T-helper 2 cell treated with Interferon-gamma antibody and Interleukin-4, amounts not matched to agents 100 ng/mL and 5 ng/mL, for 36 hours (primary cell): ENCODE measurements at places on chromosomes 1 and 21. TPM values are rescaled to one million over a fixed set of nuclear protein-coding genes. Genes with fewer than 3 reads are reported as not detected.

Gene SRSF4
- 125 and 126 TPM in 2 replicates for total RNA-seq

Gene PTPRF
- 1.7 and 2.6 TPM in 2 replicates for total RNA-seq

Gene GJB5
- not detected in 2 replicates for total RNA-seq

Gene SPRR2A
- total RNA-seq = not detected in 2 replicates

Gene AADACL4
- not detected in 2 replicates for total RNA-seq

Gene SLC44A3
- total RNA-seq = 0.30 TPM in 1 of 2 replicates, not detected in the other

Gene GOLT1A
- total RNA-seq = not detected in 2 replicates

Gene COP1
- total RNA-seq = 45.8 and 47.1 TPM in 2 replicates

Gene HSPB7
- total RNA-seq = not detected in 2 replicates

Gene ATP1A2
- not detected in 2 replicates for total RNA-seq
